WTC11 (cell line): ENCODE measurements at places on chromosomes 6 and 20. TPM values are rescaled to one million over a fixed set of nuclear protein-coding genes. Genes with fewer than 3 reads are reported as not detected.

The SYCP2 gene
- 0.31 to 0.69 TPM (median 0.55 TPM) in 3 replicates for total RNA-seq

- H3K27me3 ChIP-seq = no peaks in the 10 kb centered on the region; the same call in 1 of the 2 replicates
- peaks cover 4% of the 10 kb centered on the region; the same call in 1 of the 2 replicates for H3K4me1 ChIP-seq
- DNase-seq = no peak
Observed at GRCh38 chr6:115733426-115733825, 327.3 kb downstream of the FRK start.

The BTN1A1 gene
- 0.14 to 0.15 TPM in 2 of 3 replicates, not detected in the other for total RNA-seq

DNA sequence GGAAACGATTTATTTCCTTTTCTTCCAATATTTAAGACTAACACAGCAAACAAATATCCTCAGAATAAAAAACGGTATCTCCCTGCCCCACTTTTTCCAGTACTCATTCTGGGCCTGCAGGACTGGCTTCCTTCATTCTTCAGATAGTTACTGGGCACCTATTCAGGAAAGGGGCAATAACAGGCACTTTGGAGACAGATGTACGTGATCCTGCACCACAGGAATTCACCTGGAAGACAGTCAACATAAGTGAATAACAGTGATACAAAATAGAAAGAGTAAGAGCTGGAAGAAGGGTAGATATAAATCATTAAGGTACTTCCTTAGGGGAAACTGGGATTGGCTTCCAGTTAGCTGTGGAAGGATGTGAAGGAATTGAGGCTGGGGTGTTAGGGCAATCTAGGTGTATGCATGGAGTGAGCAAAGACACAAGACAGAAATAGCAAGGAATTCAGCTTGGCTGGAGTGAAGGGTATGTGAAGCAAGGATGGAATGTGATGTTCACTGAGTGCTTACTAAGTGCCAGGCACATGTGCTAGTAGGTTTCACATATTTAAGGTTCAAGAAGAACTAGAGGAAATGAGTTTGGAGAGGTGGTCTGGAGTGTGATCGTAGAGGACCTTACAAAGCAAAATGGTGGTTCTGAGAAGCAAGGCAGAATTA lies 49.3 kb upstream of the FAM83C start:
- no peaks in the 10 kb centered on the region for H3K27me3 ChIP-seq
- H3K27ac ChIP-seq = no peak overlapping the region
- no peak overlapping the region for H3K4me3 ChIP-seq
- H3K4me1 ChIP-seq = peaks cover 5% of the 10 kb centered on the region; the same call in 1 of the 2 replicates

GRCh38 chr6:5214570-5215052 lies 46.1 kb downstream of the LYRM4 start:
- peaks cover 15% of the 10 kb centered on the region for H3K36me3 ChIP-seq
- peaks cover 20% of the 10 kb centered on the region for H3K4me1 ChIP-seq
